ENCODE measurements at places on chromosomes 4 and X.

- DNase-seq, result no peak
These were observed 74.5 kb downstream of the MGST2 start for GRCh38 chr4:139740121-139740520.

GRCh38 chr4:8370106-8370787, 70.3 kb downstream of the ACOX3 start:
- no peak for DNase-seq

GRCh38 chr4:47469951-47470350, 6.4 kb upstream of the COMMD8 start:
- DNase-seq, result no peak

DNA sequence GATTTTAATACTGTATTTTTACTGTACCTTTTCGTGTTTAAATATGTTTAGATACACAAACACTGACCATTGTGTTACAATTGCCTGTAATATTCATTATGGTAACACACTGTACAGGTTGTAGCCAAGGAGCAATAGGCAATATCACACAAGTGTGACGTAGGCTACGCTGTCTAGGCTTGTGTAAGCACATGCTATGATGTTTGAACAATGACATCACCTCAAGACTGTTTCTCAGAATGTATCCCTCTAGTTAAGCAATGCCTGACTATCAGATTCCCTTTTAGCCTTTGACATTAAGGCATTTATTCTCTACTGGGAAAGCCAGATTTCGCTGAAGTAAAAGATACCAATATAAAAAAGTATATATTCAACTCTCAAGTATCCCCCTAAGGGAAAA, 66.2 kb downstream of the VCX3A start:
- DNase-seq, result no peak

DNA sequence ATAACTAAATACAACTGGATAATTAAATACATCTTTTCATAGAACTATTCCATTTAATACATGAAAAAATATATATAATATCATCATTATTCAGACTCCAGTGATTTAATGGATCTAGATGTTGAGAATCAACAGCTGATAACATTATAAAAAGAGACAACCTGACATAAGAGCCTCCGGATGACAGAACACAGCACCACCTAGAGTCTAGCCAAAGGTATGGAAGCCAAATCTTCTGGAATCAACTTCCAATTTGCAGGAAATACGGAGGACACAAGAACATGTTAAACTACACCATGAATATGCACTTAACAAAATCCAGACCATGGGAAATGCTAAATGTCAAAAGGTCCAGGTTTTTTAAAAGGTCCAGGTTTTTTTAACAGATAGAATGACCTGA, 55.0 kb downstream of the LRBA start:
- DNase-seq, result no peak

GRCh38 chr4:16544869-16545268, 318.6 kb upstream of the TAPT1 start:
- no peak for DNase-seq

- DNase-seq, result no peak
These were observed 242.3 kb downstream of the GALNTL6 start for GRCh38 chr4:172055498-172055897.

DNA sequence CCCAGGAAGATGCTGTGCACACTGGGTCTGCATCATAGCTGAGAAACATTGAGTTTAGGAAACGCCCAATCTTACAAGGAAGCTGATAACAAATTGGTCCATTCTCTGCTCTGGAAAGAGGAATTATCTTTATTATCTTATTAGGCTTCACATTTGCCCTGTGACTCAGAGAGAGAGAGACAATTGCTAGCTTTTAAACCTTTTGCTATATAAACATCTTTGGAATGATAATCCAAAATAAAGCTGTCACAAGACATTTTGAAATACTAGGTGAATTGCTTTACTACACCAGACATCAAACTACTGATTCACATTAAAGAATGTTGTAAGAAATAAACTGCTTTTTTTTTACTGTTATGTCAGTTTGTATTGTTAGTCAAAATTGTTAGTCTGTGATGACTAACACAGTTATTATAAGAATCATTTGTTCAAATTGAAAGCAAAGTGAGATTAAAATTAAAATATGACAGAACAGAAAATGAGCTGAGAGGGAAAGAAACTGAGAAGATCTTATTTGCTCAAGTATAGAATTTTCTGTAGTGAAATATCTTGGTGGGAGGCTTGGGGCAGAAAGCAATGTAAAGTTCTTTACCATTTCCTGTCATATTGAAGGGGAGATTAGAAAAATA, 765.4 kb upstream of the PCDH10 start:
- DNase-seq, result no peak

- no peak for DNase-seq
These were observed 26.5 kb downstream of the GUCY1A1 start for GRCh38 chr4:155693015-155693663.

GRCh38 chrX:78945186-78945912, at the start of gene P2RY10:
Gene P2RY10, plus strand, starts transcription at chrX:78945391. Its CDS starts 15,130 bp downstream, at chrX:78960521.
- no peak for DNase-seq

DNA sequence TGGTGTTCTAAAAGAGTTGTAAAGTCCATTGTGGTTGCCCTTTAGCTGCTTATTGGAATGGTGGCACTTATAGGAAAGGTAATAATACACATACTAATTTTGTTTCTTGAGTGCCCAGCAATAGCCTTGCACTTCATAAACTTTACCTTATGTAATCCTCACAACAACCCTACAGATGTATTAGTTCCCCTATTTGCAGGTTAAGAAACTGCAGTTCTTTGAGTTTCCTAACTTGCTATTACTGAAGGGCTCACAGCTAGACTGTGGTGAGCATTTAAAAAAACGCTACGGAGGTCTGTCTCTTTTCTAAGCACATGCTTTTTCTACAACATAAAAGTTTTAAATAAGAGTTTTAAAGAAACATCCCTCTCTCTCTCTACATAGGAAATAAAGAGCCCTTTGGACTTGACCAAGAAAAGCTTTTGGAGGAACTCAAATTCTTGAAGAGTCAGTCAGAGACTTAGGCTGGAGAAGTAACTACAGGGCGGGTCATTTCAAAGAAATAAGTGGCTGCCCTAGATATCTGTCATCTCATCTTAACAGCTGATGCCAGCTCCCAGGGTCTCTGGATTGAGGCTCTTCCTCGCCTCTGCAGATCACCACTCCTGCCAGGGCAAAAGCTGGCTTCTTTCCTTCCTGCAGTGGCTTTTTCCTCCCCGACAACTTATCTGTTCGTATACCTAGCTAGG, 42.0 kb upstream of the FBXW7 start:
- DNase-seq, result no peak

DNA sequence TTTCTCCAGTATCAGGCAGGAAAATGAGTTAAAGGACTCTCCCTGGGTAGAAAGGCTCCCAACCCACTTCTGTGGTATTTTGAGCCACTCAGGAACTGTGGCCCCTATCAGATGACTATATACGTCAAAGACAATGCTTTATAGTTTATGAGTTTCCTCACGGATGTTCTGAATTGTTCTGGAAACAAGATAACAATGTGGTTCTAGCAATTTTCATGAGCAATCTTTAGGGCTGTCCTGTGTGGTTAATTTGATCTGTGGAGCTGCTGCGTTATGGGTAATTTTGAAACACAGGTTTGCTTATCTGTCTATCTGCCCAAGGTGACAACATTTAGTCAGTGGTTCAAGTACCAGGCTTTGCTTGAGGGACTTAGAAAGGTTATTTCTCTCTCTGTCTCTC, 46.7 kb upstream of the IL2 start:
- DNase-seq, result no peak

GRCh38 chrX:14420841-14421240, 108.5 kb upstream of the GLRA2 start:
- no peak for DNase-seq

DNA sequence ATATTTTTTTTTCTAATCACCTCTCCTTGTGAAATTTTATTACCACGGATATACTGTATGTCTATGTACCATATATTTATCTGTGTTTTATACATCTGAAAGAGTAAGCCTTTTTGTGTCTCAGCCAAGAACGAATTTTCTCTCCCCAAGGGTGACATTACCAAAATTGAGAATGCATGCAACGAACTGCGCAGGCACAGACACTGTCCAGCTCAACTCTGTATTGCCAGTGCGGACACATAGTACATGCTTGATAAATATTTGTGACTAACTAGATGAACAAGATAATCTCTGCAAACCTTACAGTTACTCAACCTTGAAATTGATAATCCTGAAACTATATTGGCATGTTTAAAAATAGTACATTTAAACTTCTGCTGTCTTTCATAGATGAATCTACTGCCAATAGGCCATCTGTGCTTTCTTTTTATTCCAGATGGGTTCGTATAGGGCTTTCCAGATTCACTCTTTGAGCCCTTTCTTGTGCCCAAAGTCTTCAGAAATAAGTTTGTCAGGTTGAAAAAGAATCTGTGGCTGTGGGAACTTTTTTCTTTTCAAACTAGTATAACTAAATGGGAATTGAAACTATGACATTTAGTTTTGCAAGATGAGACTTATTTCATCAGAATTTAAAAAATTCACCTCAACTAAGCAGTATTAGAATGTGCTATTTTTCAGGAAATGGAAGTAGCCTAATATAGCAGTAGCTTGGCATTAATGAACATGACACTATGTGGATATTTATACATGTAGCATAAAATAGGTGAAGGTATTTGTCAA, 38.9 kb downstream of the DTHD1 start:
- DNase-seq, result no peak

GRCh38 chr4:142324572-142324971, 521.5 kb downstream of the INPP4B start:
- no peak for DNase-seq

- no peak for DNase-seq
These were observed 10.7 kb downstream of the SEPTIN6 start for GRCh38 chrX:119682019-119682989.

DNA sequence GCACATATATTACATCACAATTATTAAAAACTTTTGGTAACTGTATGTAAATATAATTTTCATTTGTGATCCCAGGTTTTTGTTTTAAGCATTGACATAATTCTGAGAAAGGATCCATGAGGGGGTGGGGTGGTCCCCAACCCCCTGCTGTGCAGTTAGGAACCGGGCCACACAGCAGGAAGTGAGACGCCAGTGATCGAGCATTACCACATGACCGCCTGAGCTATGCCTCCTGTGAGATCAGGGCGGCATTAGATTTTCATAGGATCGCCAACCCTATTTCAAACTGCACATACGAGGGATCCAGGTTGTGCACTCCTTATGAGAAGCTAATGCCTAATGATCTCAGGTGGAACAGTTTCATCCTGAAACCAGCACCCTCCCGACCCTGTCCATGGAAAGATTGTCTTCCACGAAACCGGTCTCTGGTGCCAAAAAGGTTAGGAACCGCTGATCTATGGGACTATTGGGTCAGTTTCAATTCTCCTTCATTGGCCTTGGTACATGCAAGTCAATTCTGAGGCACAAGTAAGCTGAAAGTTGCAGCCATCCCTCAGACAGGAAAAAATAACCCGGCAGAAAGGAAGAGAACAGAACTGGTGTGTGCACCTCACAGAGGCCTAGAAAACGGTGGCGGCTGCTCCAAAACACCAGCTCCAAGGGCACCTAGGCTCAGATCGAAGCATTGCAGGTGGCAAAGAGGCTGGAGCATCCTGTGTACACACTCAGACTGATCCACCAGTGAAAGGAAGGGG, 7.0 kb upstream of the TMSB4X start:
- no peak for DNase-seq

DNA sequence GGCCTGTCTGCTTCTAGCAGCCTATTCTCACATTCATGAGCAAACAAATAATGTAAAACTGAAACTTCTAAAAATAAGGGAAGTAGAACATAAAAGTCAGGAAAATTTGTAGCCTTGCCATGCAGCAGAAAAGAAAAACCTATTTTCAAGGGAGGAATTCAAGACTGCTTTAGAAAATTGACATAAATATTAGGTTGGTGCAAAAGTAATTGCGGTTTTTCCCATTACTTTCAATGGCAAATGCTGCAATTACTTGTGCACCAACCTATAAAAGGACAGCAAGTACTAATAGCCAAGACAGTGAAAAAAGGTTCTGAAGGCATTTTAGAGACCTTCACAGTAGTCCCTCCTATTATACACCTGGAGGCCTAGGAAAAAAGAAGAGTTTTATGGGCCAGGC, 457.8 kb downstream of the KLHL4 start:
- DNase-seq, result no peak

- DNase-seq, result no peak
These were observed 526.6 kb upstream of the SLIT2 start for GRCh38 chr4:19725130-19725529.

- peak; percentile 31 for DNase-seq
These were observed 51.3 kb upstream of the EXOC1L start for GRCh38 chr4:55768291-55768690.

DNA sequence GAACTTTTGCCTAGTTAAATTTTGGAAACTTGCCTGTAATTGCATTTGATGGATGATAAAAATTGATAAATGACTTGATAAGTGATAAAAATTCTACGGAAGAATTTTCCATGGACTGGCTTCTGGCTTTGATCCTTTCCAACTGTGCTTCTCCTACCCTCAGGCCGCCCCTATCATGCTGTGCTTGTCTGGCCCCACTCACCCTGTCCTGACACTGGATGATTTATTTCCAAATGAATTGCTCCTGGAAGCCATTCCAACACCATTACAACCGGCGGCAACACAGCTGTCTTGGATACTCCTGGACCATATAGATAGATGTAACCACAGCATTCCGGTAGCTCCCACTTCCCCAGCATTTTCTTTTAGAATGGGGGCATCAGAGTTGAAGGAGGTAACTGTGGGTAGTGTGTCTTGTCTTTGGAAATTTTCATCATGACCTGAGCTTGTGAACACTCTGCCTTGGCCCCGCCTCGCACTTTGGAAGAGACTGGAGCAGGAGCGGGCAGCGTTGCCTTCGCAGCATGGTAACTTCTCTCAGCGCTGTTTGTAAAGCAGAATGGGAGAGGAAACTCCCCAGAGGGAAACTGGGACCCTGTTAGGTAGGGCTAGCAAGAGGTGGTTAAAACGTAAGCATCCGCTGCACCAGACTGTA, 77.4 kb downstream of the TBL1X start:
- DNase-seq, result no peak

GRCh38 chr4:149409146-149409545, 406.5 kb downstream of the IQCM start:
- DNase-seq, result peak; percentile 22

DNA sequence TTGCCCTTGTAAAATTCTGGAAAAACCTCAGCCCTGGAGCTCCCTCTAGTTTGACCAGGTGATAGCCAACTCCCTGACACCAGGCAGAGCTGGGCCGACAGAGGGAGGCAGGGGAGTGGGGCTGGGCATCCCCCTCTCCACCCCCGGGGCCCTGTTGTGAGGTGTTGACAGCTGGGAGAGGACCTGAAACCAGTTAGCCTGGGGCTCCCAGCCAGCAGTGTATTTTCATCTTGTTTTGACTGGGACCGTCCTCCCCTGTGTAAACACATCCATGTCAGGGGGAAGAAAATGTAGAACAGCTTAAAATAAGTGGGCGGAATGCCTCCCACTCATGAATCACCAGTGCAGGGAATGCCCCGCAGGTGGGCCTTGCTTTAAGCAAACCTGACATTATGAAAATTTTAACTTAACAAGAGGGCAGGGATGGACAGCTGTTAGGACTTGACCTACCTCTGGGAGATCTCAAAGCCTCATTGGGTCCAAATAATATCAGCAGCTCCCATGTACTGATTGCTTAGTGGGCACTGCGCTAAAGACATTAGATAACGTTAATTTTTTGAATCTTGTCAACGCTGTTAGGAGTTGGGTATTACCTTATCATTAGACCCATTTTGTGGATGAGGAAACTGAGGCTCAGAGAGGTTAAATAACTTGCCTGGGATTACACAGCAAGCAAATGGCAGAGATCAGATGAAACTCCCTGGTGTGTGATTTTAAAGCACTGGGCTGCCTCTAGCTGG, 45.9 kb downstream of the TSC22D3 start:
- no peak for DNase-seq
